Iris pigment epithelial cell (primary cell): ENCODE measurements at places on chromosomes 5 and 9.

DNA sequence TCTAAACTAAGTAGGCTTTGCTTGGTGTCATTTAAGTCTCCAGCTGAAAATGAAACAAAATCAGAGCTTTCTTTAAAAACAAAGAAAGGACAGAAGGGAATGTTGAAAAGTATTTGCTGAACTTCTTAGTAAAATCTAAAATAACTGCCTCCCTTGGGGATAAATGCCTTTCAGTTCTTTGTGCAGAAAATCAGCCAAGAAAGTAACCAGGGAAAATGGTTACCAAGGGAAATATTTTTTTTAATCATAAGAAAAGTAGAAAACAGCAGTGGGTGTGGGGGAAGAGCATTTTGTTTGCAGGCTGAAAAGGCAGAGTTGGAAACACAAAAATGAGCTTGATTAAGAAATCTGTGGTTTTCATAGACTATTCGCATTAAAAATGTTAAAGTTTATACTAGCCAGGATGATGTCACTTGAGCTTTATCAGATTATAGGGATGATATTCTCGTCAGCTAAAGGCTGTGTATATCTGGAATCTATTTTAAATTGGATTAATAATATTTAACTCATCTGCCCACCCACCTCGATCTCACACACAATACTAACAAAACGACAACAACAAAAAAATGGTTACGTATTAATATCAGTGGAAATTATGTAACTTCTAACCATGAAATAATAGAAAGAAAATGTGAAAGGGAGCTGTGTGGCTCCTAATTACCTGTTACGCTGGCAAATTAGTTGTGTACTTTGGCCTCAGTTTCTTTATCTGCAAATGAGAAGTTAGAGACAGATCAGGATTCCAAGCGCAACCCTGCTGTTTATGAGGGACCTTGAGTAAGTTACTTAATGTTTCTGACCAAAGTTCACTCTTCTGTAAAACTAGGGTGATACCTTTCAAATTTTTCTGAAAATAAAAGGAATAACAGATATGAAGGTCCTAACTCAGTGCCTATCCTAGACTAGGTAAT, at the start of gene ECM2:
Gene ECM2, minus strand, starts transcription at position 51 of the 911 bp plus-strand sequence. CDS start 13,124 bp downstream, outside the sequence.
- DNase-seq: peak; percentile 65

DNA sequence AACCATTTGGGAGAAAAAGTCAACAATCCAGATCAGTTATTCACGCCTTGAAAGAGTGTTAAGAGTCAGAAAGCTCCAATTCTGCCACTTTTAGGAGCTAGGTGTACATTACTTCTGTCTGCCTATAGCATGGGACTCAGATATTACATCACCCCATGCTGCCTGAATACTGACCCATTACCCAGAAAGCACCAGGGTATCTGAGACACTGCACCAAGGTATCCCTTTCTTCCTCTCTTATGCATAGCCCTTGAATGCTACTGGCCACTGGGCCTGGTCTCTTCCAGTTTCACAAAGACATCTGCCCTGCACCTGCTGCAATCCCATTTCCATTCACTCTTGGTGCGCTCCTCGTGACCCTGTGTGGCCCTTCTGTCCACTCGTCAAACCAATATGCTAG, 2.6 kb downstream of the STRBP start:
- DNase-seq: no peak

DNA sequence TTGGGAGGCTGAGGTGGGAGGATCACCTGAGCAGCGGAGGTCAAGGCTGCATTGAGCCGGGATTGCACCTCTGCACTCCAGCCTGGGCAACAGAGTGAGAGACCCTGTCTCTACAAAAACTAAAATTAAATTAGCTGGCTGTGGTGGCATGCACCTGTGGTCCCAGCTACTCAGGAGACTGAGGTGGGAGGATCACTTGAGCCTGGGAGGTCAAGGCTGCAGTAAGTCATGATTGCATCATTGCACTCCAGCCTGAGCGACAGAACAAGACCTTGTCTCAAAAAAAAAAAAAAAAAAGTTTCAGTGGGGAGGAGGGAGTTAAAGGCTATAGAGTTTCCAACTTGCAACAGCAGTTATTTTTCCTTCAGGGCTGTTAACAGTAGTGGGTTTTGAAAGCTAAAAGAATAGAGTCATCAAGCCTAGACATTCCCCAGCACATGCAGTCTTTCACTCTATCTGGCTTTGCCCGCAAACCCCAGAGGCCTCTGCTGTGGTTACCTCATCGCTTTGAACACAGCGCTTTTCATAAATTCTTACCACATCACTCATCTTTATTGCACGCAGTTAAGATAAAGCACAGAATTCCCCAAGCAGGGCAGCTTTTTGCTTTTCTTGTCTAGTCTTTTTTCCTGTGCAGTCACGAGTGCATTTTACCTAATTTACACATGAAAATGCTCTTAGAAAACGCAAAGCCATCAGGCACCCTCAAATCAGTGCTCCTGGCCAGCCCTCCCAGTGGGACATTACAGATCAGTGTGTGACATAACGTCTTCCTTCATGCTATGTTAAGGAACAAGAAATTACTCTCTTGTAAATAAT, 8.7 kb upstream of the SLC2A8 start:
- peak; percentile 99 for DNase-seq

GRCh38 chr5:156036640-156037039, 290.3 kb upstream of the SGCD start:
- DNase-seq: no peak

DNA sequence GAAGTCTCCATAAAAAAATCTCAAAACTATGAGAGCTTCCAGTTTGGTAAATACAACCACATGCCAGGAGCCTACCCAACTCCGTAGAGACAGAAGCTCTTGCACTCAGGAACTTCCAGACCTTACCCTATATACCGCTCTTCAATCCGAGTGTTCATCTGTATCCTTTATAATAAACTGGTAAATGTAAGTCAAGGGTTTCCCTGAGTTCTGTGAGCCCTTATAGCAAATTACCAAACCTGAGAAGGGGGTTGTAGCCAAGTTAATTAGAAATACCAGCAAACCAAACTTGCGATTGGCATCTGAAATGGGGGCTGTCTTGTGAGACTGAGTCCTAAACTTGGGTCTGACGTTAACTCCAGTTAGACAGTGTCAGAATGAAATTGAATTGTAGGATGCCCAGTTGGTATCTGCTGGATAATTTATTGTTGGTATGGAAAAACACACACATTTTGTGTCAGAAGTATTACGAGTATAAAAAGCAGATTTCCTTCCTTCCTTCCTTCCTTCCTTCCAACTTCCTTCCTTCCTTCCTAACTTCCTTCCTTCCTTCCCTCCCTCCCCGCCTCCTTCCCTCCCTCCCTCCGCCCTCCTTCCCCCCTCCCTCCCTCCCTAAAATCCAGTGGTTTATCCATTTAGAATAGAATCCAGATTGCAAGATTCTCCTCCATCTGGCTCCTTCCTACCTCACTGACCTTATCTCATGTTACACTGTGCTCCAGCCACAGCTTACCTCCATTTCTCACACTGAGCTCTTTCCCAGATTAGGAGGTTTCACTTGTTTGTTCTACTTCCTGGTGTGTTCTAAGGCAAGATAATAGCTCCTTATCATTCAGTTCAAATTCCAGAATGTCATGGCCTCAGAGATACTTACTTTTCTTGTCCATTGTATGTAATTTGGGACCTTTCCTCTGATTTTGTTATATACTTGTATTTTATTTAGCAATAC, 196.7 kb downstream of the WDR70 start:
- DNase-seq: peak; percentile 31

- DNase-seq: no peak
These were observed 120.1 kb downstream of the SNX18 start for GRCh38 chr5:54637654-54638053.

DNA sequence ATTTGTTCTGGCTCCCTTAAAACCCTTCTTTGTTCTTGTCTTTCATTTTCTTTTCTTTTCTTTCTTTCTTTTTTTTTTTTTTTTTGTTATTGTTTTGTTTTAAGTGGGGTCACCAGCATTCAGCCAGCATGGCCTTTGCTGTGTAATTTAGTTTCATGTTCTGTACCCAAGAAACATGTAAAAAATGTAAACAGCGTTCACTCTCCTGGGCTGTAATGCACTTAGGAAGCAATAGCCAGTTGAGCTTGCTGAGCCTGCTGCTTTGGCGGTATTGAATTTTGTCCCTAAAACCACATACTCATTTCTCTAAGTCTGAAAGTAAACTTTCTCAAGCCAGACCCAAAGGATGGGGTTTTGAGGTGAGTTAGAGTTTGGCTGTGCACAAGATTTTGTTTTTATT, 158.6 kb downstream of the PAPPA start:
- DNase-seq: peak; percentile 50

- no peak for DNase-seq
These were observed 23.6 kb upstream of the CSF1R start for GRCh38 chr5:150109921-150110320.

DNA sequence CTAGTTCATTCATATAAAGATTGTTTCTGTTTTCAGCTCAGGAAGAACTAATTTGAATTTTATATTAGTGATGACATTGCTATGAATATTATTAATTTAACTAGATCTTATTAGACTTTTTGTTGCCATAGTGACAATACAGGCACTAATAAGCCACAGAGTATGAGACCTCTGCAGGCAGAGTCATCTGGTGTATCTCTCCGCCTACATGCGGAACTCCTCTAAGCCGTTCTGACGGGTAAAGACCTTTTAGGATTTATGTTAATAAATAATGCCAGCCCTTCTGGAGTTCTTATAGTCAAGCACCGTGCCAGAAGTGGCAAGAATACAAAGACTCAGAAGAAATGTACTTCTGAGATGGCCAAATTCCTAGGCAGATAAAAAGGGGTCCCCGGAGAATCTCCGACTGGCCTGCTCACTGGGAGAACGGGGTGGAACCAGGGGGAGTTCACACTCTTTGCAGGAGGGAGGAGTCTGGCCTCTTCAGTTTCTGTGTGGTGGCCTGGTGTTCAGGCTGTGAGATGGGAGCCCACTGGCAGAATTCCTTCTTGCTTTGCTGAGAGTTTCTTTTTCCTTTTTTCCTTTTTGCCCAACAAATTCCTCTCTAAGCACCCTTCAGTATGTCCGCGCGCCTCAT, 85.1 kb upstream of the IL12B start:
- DNase-seq: no peak

DNA sequence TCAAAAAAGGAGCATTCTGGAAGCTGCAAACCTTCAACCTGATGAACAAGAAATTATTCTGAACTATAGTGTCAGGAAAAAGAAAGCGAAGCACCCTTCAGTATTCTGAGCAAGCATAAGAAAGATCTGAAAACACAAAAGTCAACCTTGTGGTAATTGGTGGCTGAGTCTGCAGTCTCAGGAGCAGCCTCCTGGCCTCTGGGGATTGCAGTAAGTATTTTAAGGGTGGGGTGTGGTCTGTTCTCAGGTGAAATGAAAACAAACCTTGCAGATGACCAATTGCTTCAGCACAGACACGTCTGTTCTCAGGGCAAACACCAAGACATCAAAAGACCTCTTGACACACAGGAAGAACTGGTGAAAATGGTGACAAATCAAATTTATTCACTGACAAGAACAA, 147.8 kb upstream of the RAPGEF1 start:
- no peak for DNase-seq

DNA sequence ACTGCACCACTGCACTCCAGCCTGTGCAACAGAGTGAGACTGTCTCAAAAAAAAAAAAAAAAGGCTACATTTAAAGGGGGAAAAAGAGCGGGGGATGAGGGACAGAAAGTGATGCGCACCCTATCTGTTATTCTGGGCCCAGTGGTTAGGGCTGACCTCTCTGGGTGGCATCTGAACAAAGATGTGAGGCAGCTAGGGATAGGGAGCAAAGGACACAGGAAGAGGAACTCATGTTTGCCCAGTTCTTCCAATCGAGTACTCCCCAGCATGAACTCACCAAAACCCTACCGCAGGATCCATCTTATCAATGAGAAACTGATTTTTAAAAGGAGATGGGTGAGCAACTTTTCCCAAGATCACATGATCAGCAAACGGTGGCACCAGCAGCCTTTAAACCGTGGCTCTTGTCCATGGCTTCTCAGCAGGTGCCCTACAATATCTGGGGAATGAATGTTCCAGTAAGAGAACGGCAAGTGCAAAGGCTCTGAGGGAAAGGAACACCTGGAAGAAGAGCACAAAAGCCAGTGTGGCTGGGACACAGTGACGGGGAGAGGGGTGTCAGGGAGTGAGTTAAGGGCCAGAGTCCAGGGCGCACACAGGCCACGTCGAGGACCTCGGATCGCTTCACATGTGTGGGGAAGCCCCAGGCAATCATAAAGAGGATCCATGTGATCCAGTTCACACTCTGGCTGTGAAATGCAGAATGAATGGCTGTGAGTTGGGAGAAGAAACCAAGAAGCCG, 22.0 kb downstream of the RAPGEF1 start:
- no peak for DNase-seq

DNA sequence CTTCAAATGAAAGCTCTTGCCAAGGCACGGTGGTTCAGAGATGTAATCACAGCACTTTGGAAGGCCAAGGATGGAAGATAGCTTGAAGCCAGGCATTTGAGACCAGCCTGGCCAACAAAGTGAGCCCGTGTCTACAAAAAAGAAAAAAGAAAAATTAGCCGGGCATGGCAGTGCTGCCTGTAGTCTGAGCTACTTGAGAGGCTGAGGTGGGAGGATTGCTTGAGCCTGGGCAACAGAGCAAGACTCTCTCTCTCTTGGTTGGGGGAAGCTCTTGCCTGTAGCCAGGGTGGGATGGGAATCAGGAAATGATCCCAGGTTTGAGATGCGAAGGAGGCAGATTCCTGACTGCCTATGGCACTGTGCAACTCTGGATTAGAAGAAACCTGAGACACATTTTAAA, 62.1 kb downstream of the IL6ST start:
- DNase-seq: no peak

- DNase-seq: peak; percentile 98
These were observed at the start of gene TRMO for GRCh38 chr9:97921959-97922724. Gene TRMO, minus strand, starts transcription at chr9:97922500. Its CDS starts 7 bp downstream, at chr9:97922493.

- DNase-seq: no peak
These were observed 76.5 kb downstream of the DAP start for GRCh38 chr5:10684303-10685086.

DNA sequence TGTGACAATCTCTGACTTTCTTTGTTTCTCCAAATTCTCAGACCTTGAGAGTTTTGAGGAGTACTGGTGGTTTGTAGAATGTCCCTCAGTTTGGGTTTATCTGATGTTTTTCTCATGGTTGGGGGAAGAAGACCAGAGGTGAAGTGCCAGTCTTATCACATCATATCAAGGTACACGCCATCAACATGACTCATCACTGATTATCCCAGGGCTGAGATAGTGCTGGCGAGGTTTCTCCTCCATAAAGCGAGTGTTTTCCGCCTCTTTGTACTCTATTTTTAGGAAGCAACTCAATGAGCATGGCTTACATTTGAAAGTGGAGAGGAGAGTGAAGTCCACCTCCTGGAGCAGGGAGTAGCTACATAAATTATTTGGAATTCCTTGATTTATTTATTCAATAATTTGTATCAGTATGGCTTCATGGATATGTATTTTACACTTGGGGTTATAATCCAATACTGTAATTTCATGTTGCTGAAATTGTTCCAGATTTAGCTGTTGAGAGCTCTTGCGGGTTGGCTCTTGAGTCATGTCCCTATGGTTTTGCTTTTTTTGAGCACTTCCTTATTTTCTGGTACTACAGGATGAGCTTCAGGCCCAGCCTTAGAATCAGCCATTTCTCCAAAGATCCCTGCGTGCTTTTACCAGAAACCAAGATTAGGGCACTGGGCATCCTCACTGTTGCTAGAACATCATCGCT, 23.9 kb downstream of the DCANP1 start:
- DNase-seq: peak; percentile 17

- no peak for DNase-seq
These were observed 1.5 kb downstream of the CDC42SE2 start for GRCh38 chr5:131265311-131265803.
